ENCODE measurements at places on chromosomes 13 and 19.

DNA sequence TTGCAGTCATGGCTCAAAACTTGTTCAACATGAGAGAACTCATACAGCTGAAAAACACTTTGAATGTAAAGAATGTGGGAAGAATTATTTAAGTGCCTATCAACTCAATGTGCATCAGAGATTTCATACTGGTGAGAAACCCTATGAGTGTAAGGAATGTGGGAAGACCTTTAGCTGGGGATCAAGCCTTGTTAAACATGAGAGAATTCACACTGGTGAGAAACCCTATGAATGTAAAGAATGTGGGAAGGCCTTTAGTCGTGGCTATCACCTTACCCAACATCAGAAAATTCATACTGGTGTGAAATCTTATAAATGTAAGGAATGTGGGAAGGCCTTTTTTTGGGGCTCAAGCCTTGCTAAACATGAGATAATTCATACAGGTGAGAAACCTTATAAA is 20.1 kb downstream of the ZNF283 start:
- no peak for DNase-seq

- no peak for DNase-seq
Observed at GRCh38 chr13:73703606-73704005, 430.6 kb downstream of the KLF12 start.

GRCh38 chr13:39263033-39263432 is 224.8 kb downstream of the NHLRC3 start:
- DNase-seq = no peak

GRCh38 chr13:64723724-64724123 is 2506.4 kb downstream of the PCDH9 start:
- no peak for DNase-seq

- no peak for DNase-seq
Observed at GRCh38 chr13:51539887-51540286, 44.4 kb upstream of the WDFY2 start.

DNA sequence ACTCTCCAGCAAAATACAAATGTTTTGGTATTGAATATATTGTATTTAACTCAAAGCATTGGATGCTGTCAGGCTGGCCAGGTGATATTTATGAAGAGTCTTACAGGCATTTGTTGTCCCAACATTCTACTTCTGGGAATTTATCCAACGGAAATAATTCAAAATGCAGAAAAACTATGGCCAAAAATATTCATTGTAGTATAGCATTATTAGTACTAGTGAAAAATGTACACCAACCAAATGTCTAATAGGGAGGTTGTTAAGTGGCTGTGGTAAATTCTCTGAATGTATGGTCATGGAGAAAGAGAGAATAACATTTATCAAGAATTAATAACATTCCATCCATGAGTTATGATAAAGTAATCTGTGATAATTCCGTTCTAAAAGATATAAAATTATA is 38.6 kb upstream of the GAS6 start:
- no peak for DNase-seq

DNA sequence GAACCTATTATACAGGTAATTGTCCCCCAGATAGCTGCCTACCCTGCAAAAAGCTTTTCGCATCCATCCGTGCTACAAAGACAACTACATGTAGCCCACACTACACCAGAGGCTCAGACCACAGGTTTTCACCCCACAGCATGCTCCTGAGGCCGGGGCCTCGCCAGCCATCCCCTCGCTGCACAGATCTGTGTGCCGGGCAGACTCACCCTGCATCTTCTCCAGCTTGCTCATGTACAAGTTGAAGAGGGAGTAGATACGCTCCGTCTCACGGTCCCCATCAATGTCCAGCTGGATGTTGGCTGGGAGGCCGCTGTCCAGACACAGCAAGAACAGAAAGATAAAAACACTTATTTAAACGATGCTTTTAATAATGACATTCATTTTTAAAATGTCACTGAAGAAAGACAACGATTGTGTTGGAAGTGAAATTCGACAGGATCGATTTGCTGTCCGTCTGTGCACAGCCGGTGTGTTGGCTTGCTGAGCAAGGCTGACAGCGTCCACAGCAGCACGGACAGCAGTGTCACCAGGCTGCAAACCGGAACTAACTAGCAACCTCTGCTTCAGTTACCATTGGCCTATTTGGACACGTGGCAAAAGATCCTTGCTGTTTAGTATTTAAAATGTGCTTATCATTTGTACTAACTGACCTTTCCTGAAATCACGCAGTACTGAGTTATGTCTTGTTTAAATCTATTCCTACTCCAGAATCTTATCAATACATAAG is 18.6 kb upstream of the C13orf46 start:
- DNase-seq = no peak

DNA sequence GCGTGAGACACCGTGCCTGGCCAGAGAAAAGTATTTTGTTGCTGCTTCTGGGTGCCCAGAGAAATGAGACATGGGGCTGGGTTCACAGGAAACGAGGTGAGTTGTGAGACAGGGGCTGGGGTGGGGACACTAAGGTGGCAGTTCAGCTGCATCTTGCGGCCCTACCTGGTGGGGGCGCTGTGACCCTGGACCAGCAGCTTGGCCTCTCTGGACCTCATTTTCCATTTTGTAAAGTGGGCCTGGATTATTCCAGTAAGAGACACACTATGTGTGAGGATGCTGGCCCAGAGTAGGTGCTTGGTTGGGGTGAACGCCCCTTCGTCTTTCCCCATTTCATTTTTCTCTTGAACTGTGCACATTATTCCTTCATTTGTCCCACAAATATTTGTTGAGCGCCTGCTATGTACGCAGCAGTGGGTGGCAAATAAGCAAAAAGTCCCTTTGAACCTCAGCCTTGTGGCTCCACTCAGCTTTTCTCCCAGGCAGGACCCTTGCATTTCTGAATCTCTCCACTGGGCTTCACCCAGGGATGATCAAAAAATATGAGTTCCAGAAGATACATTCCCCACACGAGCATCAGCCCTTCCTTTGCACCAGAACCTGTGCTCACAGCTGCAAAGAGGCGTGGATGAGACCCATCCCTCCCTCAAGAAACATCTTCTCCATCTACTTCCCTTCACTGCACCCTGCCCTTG is 26.6 kb upstream of the OR10H1 start:
- no peak for DNase-seq

DNA sequence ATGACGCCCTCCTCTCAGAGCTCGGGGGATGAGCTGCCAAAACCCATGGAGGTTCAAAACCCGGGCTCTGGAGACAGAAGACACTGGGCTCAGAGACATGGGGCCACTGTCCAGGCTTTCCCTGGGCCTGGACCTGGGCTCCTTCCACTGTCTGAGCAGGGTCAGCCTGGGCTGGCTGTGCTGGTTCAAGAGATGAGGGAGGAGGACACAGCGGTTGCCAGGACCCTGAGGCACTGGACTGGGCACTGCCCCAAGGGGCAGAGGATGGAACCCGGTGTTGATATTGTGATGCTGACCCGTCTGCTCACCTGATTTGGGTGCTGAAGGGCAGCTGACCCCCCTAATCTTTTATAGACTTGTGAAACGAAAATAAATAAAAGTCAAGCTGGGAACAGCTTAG is 14.1 kb upstream of the SIGLEC11 start:
- DNase-seq = no peak

DNA sequence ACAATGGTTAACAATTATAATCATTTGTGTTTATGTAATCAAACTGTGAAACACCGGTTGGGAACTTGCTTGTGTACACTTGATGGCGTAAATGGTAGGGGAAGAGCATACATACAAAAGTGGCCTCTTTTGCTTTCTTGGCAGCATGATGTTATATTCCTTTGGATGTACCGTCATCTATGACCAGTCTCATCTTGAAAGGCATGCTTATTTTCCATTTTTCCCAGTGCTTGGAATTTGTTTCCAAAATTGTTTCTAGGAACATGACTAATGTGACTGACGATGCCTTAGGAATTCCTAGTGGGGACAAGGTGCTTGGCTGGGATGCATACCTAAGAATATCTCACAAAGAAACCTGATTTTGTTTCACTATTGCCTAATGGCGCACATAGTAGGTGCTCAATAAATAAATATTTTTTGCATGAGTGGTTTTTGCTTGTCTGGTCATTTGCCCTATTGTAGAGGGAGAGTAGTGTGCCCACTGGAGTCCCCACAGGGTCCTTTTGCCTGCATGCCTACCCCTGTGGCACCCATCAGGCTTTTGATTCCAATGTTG is 45.5 kb downstream of the SAE1 start:
- DNase-seq = no peak

GRCh38 chr13:41994696-41995095 is 33.8 kb upstream of the VWA8 start:
- no peak for DNase-seq

- DNase-seq = no peak
Observed at GRCh38 chr13:19822673-19823072, 39.9 kb upstream of the PSPC1 start.

GRCh38 chr13:87798536-87798935 is 127.4 kb downstream of the SLITRK5 start:
- no peak for DNase-seq

- no peak for DNase-seq
Observed at GRCh38 chr13:32254416-32254815, 60.7 kb downstream of the ZAR1L start.

DNA sequence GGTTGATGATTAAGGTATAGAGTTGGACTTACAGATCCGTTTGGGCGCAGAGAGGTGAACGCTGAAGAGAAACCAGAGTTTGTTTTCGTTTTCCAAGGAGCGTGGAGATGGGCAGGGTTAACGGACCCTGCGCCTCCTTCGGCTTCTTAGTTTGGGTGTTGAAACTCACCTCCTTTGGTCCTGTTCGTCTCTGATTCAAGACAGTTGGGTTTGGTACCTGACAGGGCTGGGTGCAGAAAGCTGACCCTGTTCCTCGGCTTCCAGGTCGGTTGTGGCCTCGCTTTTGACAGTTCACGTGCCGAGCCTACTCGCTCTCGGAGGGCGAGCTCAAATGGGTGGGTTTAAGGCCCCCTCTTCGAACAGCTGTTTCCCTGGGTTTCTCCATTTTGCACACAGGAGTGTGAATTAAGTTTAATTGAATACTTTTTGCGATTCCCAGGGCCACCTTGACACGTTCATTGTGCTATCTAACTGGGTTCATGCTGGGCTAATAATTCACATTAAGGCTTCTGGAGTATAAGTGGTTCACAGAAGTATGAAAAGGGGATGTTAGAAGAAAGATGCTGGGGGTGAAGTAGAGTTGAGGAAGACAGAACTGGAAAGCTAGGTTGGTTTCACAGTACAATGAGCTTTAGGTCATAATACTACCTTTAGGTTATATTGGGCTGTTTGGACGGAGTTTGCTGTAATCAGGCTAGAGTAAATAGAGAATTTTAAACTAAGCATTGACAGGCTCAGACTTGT is 638 bp downstream of the USPL1 start:
- peak; percentile 7 for DNase-seq

- DNase-seq = peak; percentile 66
Observed at GRCh38 chr19:17079710-17080439, 4.3 kb downstream of the MYO9B start.

- no peak for DNase-seq
Observed at GRCh38 chr13:43664700-43665191, 122.0 kb downstream of the ENOX1 start.

DNA sequence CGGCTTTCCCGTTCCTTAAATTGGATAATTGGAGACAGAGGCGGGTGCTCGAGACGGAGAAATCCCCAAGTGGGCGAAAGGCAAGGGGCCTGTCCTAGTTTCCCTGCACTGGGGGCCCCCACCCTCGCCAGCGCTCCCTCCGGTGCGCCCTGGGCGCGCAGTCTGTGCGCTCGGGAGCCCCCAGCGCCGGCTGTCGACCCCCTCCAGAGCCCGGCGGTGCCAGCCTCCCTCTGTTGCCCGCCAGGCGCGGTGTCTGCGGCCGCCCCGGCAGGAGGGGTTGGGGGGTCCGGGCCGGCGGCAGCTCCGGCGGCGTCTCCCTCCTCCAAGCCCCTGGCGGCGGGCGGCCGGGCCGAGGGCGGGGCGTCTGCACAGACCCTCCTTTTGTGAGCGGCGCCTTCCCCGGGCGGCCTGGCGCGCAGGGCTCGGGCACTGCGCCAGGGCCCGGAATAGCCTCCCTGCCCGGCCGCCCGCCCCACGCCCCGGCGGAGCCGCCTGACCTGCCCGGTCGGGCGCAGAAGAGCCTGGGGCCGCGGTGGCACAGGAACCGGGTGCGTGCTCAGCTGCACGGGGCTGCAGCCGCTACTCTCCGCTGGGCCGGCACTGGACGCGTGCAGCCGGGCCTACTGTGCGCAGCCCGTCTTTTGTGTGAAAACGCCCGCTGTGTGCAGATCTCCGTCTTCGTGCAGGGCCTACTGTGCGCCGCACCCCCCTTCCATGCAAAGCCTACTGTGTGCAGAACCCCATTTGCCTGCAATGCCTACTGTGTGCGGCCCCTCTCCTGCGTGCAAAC is 13.2 kb downstream of the GADD45B start:
- DNase-seq = no peak

DNA sequence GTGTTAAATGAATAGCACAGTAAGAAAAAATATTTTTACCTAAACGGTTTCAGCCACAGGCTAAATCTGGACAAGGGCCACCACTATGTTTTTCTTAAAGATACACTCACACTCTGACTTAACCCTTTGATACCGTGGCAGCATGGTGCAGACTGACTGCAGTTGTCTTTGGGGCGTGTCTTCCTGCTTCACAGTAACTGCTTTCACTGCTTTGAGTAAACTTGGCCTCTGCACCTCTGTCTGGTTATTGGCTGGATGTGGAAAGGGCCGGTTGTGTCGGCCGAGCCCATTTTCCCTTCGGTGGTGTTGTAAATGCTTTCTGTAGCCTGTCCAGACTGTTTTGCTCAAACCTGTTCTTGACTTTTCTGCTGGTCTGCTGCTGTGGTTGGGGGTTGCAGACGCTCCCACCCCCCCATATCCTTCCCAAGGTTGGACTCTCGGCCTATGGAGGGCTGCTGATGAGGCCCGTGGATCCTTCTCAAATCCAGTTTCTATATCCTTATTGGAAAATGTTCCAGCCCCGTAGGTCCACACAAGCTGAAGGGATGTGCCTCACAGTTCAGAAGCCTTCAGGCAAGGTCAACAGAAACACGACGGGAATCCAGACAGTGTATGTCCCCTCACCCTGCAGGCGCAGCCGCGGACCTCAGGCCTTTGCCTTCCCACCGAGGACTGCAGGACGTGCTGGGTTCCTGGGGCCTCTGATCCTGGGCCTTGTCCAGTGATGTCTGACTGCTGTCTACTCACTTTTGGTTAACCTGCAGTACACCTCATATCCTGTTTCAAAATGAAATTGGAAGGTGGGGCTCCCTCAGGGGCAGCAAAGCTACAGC is 90.2 kb upstream of the RNF113B start:
- DNase-seq = no peak

DNA sequence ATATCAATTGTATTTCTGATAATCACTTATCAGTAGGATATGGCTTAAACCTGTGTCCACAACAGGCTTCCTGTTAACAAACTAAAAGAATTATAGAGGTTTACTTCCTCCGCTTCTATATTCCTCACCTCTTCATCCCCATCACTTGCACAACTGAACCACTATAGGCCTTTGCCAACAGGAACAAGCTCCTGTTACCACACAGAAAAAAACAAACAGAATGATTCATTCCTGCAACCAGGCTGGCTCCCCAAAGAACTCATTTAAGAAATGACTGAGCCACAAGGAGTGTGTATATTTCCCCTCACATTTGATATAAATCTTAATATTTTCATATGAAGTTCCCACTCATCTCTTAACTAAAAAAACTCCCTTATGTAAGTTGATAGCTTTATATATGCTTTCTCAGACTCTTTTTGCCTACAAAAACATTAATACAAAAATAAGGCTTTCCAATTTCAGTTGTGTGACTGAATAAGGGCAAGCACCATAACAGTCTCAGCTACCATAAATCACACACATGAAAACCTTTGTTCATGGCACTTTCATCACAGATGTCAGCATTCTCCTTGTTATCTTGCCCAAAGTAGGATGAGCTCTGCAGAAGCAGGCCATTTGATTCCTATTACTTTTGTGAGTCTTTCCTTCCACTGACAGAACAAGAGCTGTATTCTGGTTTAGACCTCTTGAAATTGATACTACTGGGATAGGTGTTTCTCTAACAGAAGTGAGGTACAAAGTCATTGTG is 366.8 kb downstream of the SLITRK1 start:
- DNase-seq = no peak

Data from stimulated activated CD4-positive, alpha-beta T cell treated with anti-CD3 and anti-CD28 coated beads, TNF-alpha, amount 100 ng/mL, for 24 hours (primary cell).